ENCODE measurements at places on chromosomes 2 and 18.

- DNase-seq, result no peak
Measured at GRCh38 chr18:55334875-55335274, 253.1 kb downstream of the TCF4 start.

DNA sequence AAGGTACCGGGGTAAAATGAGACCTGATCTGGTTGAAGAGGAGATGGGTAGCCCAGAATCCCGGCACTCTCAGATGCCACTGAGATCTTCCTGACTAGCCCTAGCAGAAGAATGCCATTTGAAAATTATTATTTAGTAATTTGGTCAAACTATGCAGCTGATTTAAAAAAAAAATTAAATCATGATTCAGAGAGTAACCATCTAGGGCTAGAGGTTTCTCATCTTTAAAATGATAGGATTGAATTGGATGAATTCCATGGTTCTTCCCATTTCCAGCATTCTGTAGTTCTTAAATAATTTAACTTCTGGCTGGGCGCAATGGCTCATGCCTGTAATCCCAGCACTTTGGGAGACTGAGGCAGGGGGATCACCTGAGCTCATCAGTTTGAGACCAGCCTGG, 106.1 kb downstream of the MYO1B start:
- DNase-seq, result peak; percentile 77

GRCh38 chr2:196591621-196592022, 47.9 kb upstream of the CCDC150 start:
- no peak for DNase-seq

- DNase-seq, result no peak
Measured at GRCh38 chr2:38978296-38978903, 88.7 kb downstream of the ARHGEF33 start.

- no peak for DNase-seq
Measured at GRCh38 chr2:40556293-40556692, 104.4 kb upstream of the SLC8A1 start.

- peak; percentile 19 for DNase-seq
Measured at GRCh38 chr2:45131587-45131986, 122.3 kb upstream of the SIX2 start.

- DNase-seq, result no peak
Measured at GRCh38 chr18:50527636-50528307, 32.1 kb upstream of the MAPK4 start.

DNA sequence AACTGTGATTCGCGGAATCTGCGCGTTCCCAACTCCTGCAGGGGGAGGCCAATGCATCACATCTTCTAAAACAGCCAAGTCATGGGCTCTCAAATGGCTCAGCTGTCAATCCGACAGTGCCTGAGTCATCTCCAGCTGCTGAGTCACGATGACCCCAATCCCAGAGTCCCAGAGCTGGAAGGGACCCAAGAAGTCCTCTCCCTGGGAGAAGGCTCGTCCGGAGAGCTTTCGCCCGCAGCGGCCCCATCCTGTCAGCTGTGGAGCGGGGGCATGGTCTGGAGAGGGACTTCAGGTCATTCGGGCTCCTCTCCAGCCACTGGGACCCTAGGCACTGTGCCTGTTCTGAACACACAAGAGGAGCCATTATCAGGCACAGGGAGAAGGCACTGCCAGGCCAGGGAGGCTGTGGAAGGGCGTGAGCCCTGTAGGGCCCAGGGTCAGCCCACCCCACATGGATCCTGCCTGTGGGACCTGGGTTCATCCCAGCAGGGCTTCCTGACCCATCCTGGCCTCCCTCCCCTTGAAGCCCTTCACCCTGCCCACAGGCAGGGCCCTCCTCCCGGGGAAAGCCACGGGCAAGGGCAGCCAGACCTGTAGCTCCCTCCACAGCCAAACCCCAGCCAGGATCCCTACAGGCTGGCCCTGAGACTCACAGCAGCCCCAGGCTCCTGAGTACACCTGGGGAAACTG, 47.6 kb upstream of the GPC1 start:
- peak; percentile 97 for DNase-seq

- no peak for DNase-seq
Measured at GRCh38 chr2:8597559-8598225, 84.2 kb upstream of the ID2 start.

DNA sequence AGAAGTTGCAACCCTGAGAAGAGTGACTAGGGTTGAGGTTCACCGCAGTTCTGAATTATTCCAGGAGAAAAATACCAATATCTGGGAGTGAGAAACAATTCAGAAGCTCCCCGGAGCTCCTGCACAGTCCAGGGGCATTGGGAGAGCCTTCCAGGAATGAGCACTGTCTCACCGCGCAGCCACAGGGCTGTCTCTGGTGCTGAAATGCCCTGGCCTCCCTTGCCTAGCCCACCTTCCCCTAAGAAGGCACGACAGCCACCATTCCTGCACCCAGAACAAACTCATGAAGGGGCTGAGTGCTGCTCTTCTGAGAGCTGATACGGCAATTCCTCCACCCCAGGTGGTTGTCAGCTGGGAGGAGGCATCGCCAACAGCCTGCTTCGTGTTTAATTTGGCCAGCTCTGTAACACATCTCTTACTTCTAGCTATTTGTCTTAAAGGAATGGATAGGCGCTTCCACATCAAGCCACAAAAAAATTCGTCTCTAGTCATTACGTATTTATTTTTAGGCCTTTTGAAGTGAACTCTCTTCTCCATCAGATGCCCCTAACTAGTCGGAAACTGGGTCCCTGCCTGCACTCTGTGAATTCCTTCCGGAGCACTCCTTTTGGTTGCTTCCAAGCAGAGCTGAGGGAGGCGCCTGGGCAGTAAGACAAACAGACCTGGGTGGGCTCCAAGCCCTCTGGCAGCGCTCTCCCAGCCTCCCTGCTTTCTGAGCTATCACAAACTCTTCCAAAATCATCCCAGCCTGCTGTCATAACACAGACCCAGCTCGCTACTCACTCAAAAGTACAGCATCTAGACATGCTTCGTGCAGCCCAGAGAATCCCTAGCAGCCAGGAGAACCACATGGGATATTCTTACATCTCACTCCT, 120.5 kb upstream of the CCDC68 start:
- no peak for DNase-seq

GRCh38 chr2:215442401-215442787, 6.5 kb upstream of the FN1 start:
- DNase-seq, result no peak

DNA sequence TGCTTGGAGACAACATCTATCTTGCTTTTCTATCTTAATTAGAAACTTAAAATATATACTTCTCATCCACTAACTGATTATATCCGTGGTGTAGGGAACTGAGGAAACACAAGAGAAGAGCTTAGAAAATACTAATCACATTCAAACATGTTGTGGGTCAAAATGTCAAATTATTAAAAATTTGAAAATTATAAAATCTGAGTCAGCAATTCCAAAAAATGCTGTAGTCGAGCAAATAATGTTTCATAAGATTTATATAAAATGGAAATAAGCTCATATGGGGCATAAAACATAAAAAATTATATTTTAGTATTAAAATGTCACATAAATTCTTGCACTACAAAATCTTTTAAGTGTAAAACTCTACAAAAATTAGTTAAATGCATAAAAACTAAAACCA, 29.2 kb downstream of the SF3B1 start:
- DNase-seq, result no peak

- DNase-seq, result no peak
Measured at GRCh38 chr2:15120631-15121030, 440.5 kb downstream of the NBAS start.

DNA sequence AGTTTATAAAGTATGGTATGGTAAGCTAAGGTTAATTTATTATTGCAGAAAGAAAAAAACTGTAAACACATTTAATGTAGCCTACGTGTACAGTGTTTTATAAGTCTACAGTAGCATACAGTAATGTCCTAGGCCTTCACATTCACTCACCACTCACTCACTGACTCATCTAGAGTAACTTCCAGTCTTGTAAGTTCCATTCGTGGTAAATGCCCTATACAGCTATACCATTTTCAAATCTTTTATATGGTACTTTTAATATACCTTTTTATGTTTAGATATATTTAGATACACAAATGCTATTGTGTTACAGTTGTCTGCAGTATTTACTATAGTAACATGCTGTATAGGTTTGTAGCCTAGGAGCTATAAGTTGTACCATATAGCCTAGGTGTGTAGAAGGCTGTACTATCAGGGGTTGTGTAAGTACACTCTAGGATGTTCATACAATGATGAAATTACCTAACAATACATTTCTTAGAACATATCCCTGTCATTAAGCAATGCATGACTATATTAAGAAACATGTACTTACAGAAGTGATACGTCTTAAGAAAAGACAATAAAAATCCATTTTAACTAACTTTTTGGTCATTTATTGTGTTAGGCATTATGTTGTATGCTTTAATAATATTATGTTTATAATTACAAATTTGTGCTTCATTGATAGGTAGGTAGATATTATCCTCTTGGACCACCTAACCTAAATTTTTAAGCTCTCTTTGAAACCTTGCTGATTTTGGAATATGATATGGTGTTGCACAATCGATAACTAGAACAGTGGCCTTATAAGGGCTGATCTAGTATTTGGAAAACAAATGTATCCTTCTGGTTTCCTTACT, 51.9 kb downstream of the VRK2 start:
- peak; percentile 34 for DNase-seq

DNA sequence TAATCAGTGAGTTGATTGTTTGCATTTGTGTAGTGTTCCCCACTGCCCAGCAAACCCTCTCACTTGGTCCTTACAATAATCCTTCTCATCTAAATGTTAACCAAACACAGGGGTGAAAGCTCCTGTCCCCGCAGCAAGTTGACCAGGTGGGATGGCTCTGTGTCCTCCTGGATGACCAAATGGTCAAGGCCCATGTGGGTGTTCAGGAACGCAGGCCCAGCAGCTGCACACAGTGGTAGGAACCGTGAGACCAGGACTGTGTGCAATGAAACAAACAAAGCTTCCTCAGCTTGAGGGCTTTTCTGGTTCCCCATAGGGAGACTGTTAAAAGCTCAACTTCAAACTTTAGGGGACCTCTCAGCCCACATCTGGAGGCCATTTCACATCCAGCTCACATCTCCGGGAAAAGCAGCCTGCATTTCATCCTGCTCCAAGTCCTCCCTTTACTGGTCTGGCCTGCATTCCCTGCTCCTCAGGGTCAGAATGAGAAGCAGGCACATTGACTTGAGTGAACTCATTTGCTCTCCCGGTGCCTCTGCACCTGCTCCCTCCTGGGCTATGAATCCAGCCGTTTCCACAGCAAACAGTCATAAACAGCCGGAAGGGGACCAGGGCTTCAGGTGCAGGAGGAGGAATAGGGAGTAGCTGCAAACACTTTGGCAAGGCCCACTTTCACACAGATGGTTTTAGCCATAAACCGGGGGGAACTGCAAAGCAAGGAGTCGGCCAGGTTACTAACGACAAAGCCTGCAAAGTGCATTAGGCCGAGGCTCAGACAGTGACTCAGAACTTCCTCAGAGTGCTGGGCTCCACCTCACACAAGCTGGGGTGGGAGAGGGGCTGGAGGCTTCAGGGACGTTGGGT, 144.7 kb downstream of the CAPN13 start:
- DNase-seq, result peak; percentile 53

DNA sequence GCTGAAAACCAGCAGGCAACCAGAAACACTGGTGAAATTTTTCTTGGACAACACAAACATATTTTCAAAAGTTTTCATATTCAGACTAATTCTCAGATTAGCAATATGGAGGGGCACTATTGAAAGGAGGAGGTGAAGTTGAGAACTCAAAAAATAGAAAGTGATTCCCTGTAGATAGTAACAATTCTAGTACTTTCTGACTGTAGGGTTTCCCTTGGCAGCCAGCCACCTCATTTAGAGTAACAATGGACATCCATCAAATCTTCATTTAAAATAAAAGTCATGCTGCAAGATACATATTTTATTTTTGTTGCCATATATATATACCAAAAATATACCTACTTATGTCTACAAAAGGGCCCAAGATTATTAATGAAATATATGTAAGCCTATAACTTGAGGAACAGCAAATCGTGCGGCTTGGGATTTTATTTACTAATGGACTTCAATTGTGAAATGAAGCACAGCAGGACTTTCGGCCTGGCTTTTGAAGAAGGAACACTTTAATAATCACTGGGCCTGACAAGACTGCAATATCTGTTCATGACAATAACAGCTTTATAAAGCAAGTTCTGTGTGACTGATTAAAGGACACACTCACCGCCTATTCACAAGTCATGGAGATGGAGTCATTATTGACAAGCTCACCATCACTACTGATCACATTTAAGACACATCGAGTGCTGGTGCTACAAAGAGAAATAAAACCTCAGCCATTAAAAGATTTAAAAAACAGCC, 6.8 kb upstream of the NR4A2 start:
- no peak for DNase-seq

DNA sequence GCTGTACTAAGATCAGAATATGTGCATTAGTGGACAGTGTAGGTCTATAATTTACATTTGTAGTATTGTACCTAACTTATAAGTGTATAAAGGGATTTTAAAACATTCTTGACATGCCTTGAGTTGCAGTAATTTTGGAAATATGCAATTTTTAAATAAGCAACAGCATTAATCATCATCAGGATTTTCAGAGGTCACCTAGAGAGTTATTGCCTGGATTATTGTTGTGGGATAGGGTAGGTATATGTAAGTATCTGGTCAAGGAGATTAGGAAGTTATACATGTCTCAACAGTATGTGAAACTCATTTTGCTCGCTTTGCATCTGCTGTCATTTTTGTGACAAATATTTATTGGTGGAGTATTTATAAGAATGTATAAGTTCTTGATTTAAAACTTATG, 184.2 kb downstream of the WDR7 start:
- DNase-seq, result peak; percentile 16

GRCh38 chr2:85935746-85936208, 47.0 kb upstream of the ST3GAL5 start:
- peak; percentile 89 for DNase-seq

- no peak for DNase-seq
Measured at GRCh38 chr2:24409171-24409570, 48.8 kb upstream of the ITSN2 start.

- no peak for DNase-seq
Measured at GRCh38 chr2:32611771-32612170, 16.1 kb upstream of the TTC27 start.

- no peak for DNase-seq
Measured at GRCh38 chr18:38872342-38872741, 1306.7 kb upstream of the CELF4 start.

DNA sequence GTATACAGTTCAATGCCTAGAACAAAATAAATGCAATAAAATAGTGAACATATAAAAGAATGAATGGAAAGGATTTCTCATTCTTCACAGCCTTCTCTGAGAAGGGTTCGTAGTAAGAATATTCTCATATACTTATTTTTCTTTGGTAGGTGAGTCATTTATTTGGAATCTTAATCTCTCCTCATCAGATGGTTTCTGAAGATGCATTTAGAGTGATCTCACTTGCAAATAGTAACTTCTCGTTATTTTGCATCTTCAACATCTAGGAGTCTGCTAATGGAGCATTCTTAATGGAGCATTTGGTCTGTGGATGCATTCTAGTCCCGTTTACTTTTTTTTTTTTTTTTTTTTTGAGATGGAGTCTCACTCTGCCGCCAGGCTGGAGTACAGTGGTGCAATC, 3.9 kb downstream of the UBXN4 start:
- peak; percentile 89 for DNase-seq

- no peak for DNase-seq
Measured at GRCh38 chr2:139480161-139480650, 700.0 kb upstream of the NXPH2 start.
